ENCODE measurements at places on chromosomes 1 and 21.

- DNase-seq = no peak
Observed at GRCh38 chr1:222136869-222137268, 395.0 kb upstream of the DUSP10 start.

DNA sequence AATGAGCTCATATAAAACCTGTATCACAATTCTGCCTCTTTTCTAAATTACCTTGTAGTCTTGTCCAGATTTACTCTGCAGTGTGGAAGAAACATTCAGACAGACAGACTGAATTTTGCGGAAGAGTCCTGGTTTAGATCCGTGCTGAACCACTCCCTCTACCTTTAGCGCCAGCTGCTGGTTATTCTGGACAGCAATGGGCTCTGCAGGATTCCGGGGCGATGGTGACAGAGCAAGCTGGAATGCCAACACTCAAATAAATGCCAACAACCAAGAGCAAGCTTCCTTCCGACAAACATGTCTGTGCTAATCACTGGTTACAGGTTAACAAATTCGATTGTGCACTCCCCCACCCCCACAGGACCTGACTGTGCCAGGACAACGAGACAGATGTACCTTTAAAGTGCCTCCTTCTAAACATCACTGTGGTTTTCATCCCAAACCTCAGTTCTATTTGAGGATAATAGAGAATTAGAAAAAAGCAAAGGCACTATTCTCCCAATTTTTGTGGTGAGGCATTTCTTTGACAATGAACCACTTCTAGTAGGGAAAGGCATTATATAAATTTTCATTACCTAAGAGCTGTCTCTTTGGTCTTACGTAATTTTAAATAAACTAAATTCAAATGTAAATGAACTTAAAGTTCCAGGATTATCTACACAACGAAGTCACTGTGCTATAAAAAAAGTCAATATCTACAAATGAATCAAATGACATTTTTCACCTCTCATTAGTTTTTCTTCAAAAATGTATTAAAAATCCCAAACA is 90.4 kb downstream of the INTS7 start:
- no peak for DNase-seq

DNA sequence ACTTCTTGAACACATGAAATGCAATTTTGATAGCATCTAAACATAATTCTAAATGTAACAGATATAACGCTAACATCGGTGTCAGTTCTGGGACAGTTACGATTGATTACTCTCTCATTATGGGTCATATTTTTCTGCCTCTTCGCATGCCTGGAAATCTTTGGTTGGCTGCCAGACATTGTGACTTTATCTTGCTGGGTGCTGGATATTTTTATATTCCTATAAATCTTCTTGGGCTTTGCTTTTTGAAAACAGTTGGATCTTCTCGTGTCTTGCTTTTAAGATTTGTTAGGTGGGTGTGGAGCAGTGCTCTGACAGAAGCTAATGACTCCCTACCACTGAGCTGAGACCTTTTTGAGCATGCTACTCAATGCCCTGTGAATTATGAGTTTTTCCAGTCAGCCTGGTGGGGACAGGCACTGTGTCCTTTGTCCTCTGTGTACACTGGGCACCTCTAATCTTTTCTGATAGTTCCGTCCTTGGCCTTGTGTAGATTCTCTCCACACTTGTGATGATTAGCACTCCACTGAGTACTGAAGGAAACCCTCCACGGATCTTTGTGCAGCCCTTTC is 28.0 kb upstream of the EDARADD start:
- DNase-seq = no peak

GRCh38 chr21:17930093-17930492 is 110.9 kb upstream of the C21orf91 start:
- no peak for DNase-seq

GRCh38 chr21:17726047-17726829 is 92.9 kb downstream of the C21orf91 start:
- DNase-seq = no peak

GRCh38 chr1:178055093-178055492 is 38.8 kb upstream of the RASAL2 start:
- DNase-seq = no peak

- DNase-seq = peak; percentile 47
Observed at GRCh38 chr1:156502894-156503697, 2.5 kb upstream of the MEF2D start.

GRCh38 chr1:78730054-78730453 is 80.4 kb downstream of the IFI44 start:
- DNase-seq = no peak

GRCh38 chr1:14661222-14661621 is 62.7 kb downstream of the KAZN start:
- no peak for DNase-seq

GRCh38 chr1:13583595-13583965 is at the start of gene PDPN:
TSS of gene PDPN (plus strand) at chr1:13583832. CDS start at chr1:13584034, 202 bp downstream.
- no peak for DNase-seq

DNA sequence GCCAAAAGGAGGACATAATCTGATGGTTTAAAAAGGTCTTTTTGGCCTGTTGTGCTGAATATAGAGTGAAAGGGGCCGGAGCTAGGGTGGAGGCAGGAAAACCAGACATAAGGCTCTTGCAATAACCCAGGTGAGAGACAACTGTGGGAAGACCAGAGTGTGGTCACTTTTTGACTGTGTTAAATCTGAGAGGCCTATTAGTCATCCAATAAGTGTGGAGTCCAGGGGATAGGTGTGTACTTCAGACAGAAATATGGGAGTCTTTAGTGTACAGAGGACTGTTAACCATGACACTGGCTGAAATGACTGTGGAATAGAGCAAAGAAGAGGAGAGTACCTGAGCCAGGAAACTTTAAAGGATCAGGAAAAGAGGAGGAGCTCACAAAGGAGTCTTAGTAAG is 89.3 kb downstream of the VAV3 start:
- DNase-seq = no peak

- no peak for DNase-seq
Observed at GRCh38 chr1:35881850-35882273, 1.1 kb upstream of the AGO1 start.

GRCh38 chr1:29029667-29030066 is 94.0 kb downstream of the TMEM200B start:
- DNase-seq = no peak

DNA sequence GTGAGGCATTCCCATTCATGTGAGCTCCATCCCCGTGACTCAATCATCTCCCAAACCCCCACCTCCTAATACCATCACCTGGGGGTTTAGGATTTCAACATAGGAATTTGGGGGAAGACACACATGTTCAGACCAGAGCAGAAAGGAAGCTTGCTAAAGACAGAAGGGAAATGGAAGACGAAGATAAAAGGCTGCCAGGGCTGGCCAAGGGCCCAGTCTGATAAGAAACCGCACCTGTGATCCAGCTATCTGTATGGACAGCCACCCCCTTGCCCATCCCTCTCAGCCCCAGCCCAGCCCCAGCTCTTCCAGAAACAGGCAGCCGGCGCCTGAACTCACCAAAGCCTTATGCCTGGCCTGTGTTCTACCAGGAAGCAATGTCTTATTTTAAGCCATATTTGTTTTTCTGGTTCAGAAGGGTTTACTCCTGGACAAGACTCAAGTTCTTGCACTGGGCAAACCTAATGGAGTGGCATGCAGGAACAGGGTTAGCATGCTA is 198.4 kb upstream of the VAMP3 start:
- DNase-seq = no peak

- DNase-seq = no peak
Observed at GRCh38 chr1:183137782-183138181, 48.3 kb upstream of the LAMC2 start.

- no peak for DNase-seq
Observed at GRCh38 chr1:25645637-25646400, 29.2 kb downstream of the MAN1C1 start.

DNA sequence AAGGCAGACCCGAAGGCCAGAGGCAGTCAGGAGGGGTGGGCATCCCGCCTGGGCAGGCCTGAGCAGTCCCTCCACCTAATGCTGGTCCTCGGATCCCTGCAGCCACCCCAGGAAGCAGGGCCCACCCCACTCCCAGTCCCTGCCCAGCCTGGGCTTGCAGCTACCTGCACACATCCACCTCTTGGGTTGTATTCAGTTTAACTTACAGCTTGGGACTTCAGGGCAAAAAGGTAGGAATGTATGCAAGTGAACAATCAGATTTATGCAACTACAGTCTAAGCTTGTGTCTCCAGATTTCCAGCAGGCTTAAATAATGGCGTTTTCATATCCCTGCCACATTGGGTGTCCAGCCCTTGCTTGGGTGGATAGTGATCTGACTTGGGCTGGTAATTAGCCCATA is 17.4 kb downstream of the LDLRAP1 start:
- DNase-seq = no peak

DNA sequence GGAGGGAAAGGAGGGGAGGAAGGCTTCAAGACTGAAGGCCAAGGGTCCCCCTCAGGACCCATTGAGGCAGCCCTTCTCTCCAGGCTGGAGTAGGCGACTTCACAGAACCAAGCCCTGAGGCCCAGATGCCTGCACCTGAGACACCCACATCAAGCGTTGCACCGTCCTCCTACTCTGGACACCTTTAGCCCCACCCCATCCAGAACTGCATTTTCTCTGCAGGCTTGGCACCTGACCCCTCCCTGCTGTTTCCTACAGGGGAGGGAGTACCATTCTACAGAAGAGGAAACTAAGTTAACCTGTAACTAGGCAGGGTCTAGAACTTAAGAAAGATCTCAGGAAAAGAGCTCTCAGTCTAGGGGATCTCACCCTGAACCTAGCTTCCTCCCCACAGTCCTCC is 12.0 kb downstream of the PEF1 start:
- DNase-seq = no peak

Data from GOT3 (cell line).